ENCODE measurements at places on chromosomes 13 and 19.
A peak's percentile ranks its signal among the peaks of the same experiment; 100 is the strongest.

DNA sequence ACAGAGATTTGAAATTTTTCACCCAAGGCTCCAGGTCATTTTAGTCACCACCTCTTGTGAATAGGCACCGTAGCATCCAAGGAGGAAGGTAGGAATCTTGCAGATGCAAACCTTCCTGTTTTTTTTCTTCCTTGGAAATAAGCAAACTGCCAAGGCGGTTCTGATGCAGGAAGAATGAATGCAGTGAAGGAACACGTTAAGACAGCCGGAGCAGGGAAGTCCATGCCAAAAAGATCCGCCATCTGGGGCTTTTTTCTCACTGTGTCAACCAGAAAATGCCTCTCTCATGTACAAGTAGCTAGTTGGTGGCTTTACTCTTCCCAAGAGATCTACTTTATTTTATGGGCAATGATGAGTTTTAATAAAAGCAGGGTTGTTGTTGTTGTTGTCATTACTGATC is 142.4 kb downstream of the ZIC5 start:
- no peak for DNase-seq

- DNase-seq = no peak
Observed at GRCh38 chr13:111938741-111939665, 127.9 kb upstream of the SOX1 start.

DNA sequence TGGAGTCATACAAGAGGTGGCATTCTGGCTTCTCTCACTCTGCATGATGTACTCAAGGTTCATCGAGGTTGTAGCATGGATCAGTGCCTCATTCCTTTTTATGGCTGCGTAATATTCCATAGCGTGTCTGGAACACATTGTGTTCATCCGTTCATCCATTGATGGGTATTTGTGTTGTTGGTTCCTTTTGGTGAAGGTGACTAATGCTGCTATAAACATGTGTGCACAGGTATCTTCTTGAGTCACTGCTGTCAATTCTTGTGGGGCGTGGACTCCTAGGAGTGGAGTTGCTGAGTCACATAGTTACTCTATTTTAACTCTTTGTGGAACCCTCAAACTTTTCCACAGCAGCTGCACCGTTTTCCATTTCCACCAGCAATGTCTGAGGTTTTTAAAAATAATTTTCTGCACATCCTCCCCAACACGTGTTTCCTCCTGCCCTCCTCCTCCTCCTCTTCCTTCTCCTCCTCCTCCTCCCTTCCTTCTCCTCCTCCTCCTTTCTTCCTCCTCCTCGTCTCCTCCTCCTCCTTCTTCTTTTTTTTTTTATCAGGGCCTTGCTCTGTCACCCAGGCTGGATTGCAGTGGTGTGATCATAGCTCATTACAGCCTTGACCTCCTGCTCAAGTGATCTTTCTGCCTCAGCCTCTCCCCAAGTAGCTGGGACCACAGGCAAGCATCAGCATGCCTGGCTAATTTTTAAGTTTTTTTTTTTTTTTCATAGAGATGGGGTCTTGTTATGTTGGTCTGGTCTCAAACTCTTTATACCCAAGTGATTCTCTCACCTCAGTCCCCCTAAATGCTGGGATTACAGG is 2.0 kb upstream of the TMEM221 start:
- DNase-seq = peak; percentile 98

DNA sequence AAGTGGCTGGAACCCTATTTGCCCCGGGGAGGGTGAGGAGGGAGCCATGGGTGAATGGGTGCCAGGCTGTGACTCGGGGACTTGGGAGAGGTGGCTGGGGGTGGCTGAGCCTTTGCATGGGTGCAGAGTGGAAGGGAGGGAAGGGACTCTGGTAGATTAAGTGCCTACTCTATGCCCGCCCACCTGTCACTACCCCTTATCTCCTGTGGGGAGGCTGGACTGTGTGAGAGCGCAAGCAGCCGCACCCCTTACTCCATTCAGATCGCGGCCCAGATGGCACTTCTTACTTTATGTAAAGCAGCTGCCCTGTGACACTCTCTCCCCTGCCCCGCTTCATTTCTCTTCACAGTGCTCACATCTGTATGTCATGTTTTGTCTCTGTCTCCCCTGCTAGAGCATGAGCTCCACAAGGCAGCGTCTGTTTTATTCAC is 2.9 kb downstream of the KASH5 start:
- DNase-seq = no peak

DNA sequence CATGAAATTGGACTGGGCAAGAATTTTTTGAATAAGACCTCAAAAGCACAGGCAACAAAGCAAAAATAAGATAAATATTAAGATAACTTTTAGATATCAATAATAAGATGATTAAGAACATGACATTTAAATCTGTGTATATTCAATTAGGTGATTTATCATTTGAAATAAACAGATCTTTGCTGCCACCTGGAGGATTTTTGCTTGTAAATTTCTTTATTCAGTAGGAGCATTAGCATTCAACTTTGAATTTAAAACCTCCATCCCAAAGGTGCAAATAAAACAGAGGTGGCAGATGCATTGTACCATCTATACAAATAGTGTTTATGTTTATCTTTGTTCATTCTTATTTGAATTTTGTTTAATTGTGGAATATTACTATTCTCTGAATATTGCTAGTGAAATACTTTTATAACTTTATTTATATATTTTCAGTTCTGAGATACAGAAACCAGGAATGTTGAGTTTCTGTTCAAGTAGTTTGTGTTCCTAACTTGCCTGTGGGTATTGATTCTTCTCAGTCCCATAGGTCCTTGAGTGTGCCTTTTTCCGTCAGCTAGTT is 20.9 kb downstream of the COG6 start:
- DNase-seq = no peak

DNA sequence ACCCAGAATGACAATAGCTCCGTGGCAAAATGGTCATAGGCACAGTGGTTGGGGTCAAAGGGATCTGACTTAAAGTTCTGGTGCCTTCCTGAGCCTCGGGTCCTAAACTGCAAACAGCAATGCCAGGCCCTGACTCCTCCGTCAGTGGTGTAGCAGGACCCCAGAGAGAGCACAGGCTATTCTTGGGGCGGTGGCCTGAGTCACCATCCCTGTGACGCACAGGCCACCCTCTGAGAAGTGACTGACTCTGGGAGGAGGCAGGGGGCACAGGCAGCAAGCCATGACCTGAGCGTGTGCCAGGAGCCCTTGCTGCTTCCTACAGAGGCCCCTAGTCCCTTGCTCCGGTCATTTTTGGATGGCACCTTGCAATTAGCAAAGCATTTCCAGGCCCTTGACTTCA is 18.7 kb downstream of the PLVAP start:
- DNase-seq = no peak

- no peak for DNase-seq
Observed at GRCh38 chr19:35822579-35822978, 9.9 kb upstream of the PRODH2 start.

- DNase-seq = no peak
Observed at GRCh38 chr13:97141097-97141496, 81.0 kb upstream of the MBNL2 start.

DNA sequence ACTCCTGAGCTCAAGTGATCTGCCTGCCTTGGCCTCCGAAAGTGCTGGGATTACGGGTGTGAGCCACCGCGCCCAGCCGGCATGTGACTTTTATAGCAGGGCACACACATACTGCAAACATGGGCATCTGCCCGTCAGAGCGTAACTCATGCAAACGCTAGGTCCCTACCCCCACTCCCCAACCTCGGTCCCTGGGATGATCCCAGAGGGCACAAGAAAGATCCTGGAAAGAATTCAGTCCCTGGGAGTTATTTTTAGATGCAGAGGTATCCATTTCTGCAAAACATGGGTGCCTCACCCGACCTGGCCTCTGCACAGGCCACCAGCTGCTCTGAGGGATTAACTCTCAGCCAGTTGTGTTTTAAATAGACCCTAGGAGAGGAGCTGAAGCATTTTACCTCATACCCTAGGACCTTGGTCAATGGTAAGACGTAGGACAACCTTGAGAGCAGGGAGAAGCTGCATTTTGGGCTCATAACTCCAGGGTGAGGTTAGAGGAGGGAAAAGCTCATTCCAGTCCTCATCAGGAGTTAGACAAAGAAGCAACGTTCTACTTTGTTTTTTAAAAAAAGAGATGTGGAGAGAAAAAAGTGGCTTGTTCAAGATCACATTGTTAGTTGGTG is 10.8 kb downstream of the TMEM38A start:
- DNase-seq = no peak

DNA sequence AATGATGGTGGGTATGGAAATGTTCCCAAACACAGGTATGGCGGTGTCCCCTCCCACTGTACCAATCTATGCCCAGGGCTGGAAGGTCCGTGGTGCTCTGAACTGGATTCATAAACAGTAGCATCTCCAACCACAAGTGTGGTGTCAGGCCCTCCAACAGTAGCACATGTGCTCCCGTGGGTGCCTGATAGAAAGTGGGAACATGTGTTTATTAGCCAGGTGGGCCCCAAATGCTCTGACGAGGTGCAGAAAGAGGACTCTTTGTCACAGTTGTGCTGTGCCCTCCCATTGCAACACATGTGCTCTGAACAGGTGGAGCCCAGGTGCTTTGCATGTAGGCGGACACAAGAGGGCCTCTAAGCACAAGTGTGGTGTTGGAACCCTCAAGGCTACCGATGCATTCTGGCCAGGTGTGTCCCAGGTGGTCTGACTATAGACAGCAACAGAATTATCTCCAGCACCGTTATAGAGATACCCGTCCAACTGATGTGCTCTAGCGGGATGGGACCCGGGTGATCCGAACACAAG is 75.4 kb upstream of the ZNF30 start:
- no peak for DNase-seq

DNA sequence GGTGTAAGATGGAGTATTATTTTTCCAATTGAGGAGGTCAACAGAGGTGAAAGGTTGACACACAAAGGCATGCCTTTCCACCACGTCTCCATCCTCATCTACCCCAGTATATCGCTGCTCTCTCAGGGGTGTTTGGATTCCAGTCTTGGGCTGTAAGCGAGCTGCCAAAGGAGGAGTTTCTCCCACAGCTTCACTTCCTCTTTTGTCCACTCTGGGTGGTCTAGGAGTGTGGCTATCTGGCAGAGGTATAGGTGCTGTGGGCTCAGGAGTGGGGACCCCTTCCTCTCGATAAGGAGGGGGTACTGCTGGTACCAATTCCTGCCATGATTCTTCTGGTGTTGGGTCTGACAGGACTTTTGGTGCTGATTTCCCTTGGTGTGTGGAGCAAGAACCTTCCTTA is 39.4 kb downstream of the ZNF846 start:
- no peak for DNase-seq

DNA sequence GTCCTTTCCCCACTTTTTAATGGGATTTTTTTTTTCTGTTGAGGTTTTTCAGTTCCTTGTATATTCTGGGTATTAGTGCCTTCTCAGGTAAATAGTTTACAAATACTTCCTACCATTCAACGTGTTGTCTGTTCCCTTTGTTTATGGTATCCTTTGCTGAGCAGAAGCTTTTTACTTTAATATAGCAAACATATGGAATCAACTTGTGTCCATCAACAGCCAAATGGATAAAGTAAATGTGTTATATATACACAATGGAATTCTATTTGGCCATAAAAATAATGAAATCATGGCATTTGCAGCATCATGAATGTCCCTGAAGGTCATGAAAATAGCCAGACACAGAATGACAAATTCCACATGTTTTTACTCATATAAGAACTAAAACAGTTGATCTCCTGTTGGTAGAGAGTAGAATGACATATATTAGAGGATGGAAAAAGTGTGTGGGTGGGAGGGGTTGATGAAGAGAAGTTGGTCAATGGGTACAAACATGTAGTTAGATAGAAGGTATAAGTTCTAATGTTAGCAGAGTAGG is 500.8 kb downstream of the SLITRK6 start:
- DNase-seq = no peak

- no peak for DNase-seq
Observed at GRCh38 chr13:58043971-58044370, 412.4 kb downstream of the PCDH17 start.

- DNase-seq = no peak
Observed at GRCh38 chr13:101398191-101398590, 18.1 kb downstream of the NALCN start.

DNA sequence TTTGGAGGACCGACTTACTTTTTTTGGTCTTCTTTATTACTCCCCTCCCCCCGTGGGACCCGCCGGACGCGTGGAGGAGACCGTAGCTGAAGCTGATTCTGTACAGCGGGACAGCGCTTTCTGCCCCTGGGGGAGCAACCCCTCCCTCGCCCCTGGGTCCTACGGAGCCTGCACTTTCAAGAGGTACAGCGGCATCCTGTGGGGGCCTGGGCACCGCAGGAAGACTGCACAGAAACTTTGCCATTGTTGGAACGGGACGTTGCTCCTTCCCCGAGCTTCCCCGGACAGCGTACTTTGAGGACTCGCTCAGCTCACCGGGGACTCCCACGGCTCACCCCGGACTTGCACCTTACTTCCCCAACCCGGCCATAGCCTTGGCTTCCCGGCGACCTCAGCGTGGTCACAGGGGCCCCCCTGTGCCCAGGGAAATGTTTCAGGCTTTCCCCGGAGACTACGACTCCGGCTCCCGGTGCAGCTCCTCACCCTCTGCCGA is 409 bp downstream of the FOSB start:
- no peak for DNase-seq

- no peak for DNase-seq
Observed at GRCh38 chr19:10797078-10797477, 38.9 kb downstream of the TMED1 start.

DNA sequence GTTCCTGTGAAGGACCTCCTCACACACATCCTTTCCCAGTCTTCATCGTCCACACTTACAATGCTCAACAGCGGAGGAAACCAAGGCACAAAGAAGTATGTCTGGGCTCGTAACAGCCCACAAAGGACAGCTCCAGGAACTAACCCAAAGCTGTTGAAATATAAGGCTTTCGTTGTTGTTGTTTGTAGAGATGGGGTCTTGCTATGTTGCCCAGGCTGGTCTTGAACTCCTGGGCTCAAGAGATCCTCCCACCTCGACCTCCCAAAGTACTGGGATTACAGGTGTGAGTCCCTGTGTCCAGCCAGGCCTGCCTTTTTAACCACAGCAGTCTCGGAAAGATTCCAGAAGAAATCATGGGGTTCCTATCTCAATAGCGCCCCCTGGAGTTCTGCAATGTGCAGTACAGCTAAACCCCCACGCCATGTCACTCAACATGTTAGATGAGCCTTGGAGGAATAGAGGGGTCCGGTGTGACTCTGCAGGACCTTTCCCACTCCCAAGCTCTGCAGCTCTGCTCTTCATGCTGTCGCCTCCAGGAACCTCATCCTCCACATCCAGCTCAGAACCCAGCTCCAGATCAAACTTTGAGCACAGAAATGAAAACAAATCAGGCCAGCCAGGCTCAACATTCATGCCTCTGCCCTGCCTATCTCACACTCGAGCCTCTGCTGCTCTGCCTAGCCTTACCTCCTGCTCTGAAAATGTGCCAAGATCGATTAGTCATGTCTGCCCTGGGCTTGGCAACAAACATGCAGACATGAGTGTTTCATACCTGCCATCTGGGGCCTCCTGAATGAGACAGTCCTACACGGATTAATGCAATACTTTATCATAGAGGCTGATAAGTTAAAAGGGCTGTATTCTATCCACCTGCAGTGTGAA is 7.5 kb downstream of the PLA2G4C start:
- peak; percentile 49 for DNase-seq
